Fibroblast of upper back skin (primary cell): ENCODE measurements at places on chromosomes 1 and 21.

DNA sequence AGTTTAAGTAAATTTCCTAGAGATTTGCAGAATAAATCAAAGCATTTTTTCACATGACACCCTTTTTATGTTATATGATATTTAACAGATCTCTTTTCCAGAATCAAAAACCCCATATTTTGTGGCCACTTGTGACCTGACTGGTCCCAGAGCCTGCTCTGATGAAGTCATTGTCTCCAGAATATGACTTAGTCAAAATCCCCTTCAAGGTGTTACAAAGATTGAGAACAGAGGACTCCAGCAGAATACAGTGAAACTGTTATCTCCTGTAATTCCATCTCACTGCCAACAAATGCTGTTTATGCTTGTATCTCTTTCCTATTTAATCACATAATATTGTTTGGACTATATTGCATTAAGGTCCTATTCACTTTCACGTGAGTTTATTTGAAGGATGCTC is 25.6 kb downstream of the RGS1 start:
- no peak for DNase-seq

DNA sequence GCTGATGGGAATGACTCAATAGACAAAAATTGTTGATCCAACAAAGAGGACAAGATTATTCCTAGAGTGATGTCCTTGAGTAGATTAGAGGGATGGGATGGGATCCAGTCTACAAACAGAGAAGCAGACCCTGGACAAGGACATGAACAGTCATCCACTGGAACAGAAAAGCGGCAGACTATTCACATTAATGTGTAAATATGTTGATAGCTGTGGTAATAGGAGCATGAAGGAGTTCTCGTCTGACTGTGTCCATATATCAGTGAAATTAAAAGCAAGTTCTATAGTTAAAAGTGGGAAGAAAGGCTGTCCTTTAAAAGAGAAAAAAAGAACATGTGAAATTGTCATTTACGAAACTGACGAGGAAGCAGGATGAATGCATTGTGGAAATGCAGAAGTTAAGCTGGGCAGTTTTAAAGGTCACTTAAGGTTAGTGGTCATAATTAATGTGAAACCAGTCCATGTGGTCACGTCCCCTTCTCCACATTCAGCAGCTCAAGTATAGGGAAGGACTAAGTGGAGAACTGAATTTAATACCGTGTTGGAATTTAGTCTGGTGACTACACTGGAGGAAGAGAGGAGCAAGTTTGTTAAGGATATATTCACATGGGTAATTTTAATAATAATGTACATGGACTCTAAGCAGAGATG is 62.1 kb downstream of the PIK3R3 start:
- no peak for DNase-seq

GRCh38 chr1:52602856-52603600 is 857 bp downstream of the GPX7 start:
- DNase-seq = peak; percentile 22

DNA sequence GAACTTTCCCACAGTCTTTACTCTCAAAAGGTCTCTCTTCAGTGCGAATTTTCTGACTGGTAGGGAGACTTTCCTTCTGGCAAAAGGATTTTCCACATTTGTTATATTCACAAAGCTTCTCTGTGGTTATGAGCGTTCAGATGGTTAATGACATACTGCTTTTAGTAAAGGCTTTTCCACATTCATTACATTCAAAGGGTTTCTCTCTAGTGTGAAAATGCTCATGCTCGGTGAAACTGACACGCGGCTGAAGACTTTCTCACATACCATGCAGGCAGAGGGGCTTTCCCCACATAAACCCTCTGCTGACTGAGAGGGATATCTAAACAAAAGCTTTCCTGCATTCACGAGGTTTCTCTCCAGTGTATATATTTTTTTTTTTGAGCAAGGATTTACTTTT is 9.9 kb upstream of the KLF18 start:
- DNase-seq = no peak

- no peak for DNase-seq
Observed at GRCh38 chr1:215321802-215322201, 239.3 kb downstream of the KCNK2 start.

DNA sequence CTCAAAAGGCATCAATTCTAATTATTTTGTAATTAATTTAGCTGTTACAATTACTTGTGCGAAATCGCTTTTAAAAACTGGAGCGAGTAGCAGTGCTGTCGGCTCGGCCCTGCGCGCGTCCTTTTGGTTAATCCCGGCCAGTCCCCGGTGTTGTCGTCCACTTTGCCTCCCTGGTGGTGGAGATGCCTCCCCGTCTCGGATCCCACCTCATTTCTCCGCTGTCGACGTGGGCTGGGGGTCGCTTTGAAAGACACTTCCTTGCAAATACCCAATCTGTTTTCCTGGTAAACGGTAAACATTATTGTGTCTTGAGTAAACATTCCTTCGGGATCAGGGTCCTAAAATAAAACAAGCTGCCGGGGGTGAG is 3.7 kb downstream of the FOXD3 start:
- no peak for DNase-seq

DNA sequence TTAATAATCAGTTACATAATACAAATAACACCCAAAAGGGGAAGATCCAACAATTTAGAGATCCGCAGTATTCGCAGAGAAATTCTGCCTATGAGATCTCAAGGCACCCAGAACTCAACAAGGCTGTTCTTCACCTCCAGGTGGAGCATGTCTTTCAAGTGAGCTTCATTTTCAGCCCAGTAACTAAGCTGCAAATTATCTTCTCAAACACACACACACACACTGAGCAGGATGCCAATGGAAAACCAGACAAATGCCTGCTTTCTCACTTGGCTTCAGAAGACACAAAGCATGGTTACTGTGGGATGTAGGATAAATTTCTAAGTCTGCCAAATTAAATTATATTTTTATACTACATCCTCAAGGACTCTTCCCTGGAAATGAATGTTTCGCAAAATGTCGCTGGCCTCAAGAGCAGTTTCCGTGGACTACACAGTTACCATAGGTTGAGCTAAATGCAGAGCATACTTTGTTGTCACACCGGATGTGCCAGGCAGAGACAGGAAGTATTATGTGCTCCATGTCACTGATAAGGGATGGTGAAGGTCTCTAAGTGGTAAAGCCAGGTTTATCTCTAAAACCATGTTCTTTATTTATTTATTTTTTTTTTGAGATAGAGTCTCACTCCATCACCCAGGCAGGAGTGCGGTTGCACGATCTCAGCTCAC is 30.3 kb downstream of the UBR4 start:
- peak; percentile 11 for DNase-seq

DNA sequence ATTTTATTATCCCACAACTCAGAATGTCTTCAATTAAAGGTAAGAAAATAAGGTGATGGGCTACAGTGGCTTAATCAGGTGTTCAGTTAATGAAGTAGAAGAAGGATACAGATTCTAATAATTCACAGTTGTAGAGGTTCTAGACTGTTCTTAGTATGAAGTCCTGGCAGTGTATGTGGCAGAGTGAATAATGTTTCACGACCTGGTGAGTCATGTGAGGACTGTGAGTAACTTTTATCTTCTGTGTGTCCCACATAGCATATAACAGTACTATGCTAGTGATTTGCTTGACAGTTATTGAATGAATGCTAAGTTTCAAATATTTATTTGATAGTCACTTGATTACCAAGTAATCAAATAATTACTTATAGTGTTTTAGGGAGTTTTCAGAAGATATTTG is 20.0 kb downstream of the SLC16A4 start:
- DNase-seq = peak; percentile 56

DNA sequence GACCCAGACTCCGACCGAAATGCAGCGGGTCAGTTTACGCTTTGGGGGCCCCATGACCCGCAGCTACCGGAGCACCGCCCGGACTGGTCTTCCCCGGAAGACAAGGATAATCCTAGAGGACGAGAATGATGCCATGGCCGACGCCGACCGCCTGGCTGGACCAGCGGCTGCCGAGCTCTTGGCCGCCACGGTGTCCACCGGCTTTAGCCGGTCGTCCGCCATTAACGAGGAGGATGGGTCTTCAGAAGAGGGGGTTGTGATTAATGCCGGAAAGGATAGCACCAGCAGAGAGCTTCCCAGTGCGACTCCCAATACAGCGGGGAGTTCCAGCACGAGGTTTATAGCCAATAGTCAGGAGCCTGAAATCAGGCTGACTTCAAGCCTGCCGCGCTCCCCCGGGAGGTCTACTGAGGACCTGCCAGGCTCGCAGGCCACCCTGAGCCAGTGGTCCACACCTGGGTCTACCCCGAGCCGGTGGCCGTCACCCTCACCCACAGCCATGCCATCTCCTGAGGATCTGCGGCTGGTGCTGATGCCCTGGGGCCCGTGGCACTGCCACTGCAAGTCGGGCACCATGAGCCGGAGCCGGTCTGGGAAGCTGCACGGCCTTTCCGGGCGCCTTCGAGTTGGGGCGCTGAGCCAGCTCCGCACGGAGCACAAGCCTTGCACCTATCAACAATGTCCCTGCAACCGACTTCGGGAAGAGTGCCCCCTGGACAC is 534 bp downstream of the C1orf56 start:
- DNase-seq = peak; percentile 62

- DNase-seq = peak; percentile 95
Observed at GRCh38 chr1:183234660-183235476, 48.8 kb downstream of the LAMC2 start.

DNA sequence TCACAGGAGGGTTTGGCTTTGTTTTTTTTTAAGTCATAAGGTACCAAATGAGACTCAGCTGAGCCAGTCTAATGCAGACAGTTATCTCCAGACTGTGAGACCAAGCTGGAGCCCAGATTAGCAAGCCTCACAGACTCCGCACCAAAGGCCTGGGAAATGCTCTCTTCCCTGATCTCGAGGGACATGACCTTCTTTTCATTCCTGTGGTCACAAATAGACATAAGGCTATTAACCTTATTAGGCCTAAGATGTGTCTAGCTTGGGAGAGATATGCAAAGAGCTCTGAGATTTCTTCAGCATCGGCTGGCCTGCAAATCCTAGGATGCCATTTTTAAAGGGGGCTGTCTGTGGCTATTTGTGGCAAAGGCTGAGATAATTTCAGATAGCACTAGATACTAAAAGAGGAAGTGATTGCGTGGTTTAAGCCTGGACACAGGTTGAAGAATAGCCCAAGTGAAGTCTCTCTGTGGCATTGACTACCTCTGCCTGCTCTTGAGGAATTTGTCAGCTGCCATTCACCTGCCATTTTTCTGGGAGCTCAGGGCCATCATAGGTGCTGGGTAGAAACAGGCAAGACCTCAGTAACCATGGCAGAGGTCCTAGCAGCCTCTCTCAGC is 301.3 kb downstream of the SIPA1L2 start:
- DNase-seq = no peak
